Activated CD8-positive, alpha-beta memory T cell treated with anti-CD3 and anti-CD28 coated beads, Interleukin-2, amount 50 U/mL, for 4 hours (primary cell): ENCODE measurements at places on chromosomes 4 and X.
A peak's percentile ranks its signal among the peaks of the same experiment; 100 is the strongest.

- no peak for DNase-seq
Measured at GRCh38 chrX:53321230-53321942, 40.0 kb upstream of the IQSEC2 start.

DNA sequence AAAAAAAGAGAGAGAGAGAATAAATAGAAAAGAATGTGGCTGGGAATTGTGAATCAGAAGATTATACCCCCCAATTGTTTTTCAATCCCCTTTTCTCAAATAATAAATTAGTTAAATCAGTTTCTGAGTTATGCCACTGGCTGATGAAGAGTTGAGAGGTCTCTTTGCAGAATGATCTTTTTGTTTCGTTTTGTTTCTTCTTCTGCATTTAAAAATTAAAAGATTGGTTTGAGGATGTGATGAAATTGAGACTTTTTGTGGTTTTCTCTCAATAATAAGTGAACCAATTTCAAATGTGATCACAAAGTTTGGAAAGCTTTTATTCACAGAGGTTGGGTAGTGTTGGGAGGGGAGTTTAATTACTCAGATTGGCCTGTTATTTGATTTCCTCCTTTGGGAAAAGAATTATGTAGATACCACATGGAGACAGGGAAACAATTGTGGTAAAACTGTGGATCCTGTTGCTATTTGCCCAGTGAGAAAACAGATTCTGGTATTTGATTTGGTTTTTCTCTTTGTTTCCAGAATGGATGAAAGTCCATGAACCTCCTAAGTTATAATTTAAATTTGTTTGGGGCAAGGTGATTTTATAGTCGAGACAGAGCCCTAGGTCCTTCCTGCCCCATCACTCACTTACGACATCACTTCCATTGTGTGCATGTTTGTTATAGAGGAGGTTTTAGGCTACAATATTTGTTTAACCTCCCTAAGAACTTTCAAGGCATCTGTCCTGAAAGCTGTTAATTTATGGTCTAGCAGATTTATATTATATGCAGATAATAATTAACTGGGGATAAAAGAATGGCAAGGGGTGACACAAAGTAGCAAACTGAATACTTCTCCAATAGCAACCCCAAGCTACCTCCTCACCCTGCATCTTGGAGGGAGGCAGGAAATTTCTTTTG, 92.0 kb upstream of the BMPR1B start:
- DNase-seq: no peak

DNA sequence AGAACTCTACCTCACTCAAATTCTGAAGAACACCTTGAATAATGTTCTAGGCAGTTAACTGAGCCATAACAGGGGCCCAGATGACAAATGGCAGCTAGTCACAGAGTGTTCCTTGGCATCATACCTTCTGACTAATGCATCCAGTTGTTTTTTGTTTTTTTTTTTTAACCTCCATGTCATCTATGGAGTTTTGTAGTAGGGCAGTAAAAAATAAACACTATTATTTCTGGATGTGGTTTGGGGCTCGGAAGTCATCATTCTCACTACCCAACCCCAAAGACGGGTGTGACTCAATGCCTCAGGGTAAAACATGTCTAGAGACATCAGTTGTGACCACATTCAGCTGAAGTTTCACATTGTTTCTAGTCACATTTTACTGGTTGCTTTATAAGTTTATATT, 31.2 kb upstream of the MCF2 start:
- DNase-seq: peak; percentile 16

- no peak for DNase-seq
Measured at GRCh38 chr4:41525129-41525528, 12.8 kb upstream of the LIMCH1 start.

DNA sequence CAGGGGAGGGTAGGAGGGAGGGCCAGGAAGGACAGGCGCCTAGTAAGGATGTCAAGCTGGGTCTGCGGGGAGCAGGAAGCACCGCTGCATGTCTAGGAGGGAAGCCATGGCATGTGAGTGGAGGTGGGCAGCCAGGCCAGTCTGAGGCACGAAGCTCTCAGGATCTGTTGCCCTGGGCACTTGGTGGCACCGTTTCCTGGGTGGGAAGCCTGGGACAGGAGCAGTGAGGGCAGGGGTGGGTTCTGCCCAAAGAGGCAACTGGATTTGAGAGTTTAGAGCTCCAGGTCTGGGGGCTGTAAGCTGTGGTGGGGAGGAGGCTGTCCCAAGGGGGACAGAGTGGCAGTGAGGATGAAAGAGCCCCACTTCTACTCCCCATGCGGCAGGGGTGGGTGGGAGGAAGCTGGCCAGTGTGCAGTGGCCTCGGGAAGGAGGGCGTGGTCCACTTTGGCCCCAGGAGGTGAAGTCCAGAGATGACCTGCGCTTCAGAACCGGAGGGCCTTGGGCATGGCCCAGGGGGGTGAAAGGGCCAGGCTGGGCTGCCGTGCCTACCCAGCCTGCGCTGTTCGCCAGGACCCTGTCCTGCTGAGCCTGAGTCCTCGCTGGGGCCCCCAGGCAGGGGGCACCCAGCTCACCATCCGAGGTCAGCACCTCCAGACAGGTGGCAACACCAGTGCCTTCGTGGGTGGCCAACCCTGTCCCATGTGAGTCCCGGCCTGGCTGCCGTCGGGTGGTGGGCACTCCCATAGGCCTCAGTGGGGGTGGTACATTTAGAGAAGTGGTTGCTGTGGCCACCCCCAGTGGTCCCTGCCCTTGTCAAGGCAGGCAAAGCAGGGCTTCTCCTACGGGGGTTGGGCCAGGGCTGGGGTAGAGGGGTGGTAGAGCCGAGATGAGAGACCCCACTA, 8.3 kb upstream of the SRPK3 start:
- peak; percentile 11 for DNase-seq
